GM23338 (cell line): ENCODE measurements at places on chromosomes 11 and 22. TPM values are rescaled to one million over a fixed set of nuclear protein-coding genes. Genes with fewer than 3 reads are reported as not detected.

OR52N4 gene
- not detected in 2 replicates for polyA plus RNA-seq

KCNQ1OT1 gene
- polyA plus RNA-seq, result 0.89 and 1.5 TPM in 2 replicates

GGT5 gene
- not detected in 2 replicates for polyA plus RNA-seq

KDM4E gene
- not detected in 2 replicates for polyA plus RNA-seq

ACCSL gene
- polyA plus RNA-seq, result not detected in 2 replicates

KCNJ11 gene
- polyA plus RNA-seq, result 0.89 and 2.2 TPM in 2 replicates

PRR33 gene
- polyA plus RNA-seq, result not detected in 2 replicates

TSPAN18 gene
- 5.8 and 6.0 TPM in 2 replicates for polyA plus RNA-seq

OR2AG2 gene
- 0.11 and 0.26 TPM in 2 replicates for polyA plus RNA-seq

ZBTB16 gene
- 0.29 and 0.78 TPM in 2 replicates for polyA plus RNA-seq

RAB39A gene
- 3.6 and 4.5 TPM in 2 replicates for polyA plus RNA-seq

OR56A4 gene
- 0.16 and 0.23 TPM in 2 replicates for polyA plus RNA-seq

SLC22A12 gene
- polyA plus RNA-seq, result not detected in 2 replicates

MB gene
- polyA plus RNA-seq, result 0.64 TPM in 1 of 2 replicates, not detected in the other

TRIM49 gene
- 0.12 TPM in 1 of 2 replicates, not detected in the other for polyA plus RNA-seq

CD248 gene
- polyA plus RNA-seq, result 2.4 and 2.7 TPM in 2 replicates

KRTAP5-1 gene
- polyA plus RNA-seq, result not detected in 2 replicates

NNMT gene
- 0.21 and 0.40 TPM in 2 replicates for polyA plus RNA-seq

FZD4 gene
- 1.4 and 1.5 TPM in 2 replicates for polyA plus RNA-seq

FOLH1 gene
- polyA plus RNA-seq, result 0.23 and 0.32 TPM in 2 replicates

MMP13 gene
- not detected in 2 replicates for polyA plus RNA-seq

REXO2 gene
- polyA plus RNA-seq, result 237 and 245 TPM in 2 replicates

DERL3 gene
- 16.6 and 19.5 TPM in 2 replicates for polyA plus RNA-seq

MOGAT2 gene
- not detected in 2 replicates for polyA plus RNA-seq

TMPRSS5 gene
- polyA plus RNA-seq, result not detected in 2 replicates

SLCO2B1 gene
- 0.03 TPM in 1 of 2 replicates, not detected in the other for polyA plus RNA-seq

SNX32 gene
- polyA plus RNA-seq, result 1.2 and 2.4 TPM in 2 replicates

DNAJB7 gene
- polyA plus RNA-seq, result 0.40 and 0.63 TPM in 2 replicates

RASD2 gene
- 1.2 and 1.5 TPM in 2 replicates for polyA plus RNA-seq

PANX3 gene
- polyA plus RNA-seq, result not detected in 2 replicates

DSCAML1 gene
- polyA plus RNA-seq, result 0.28 TPM in 1 of 2 replicates, not detected in the other

DKK3 gene
- polyA plus RNA-seq, result 14.8 and 16.8 TPM in 2 replicates

P2RY2 gene
- polyA plus RNA-seq, result 0.40 and 0.63 TPM in 2 replicates

LRP4 gene
- 6.0 and 6.4 TPM in 2 replicates for polyA plus RNA-seq

SCGB1D2 gene
- polyA plus RNA-seq, result not detected in 2 replicates

GRAP2 gene
- not detected in 2 replicates for polyA plus RNA-seq

LRP5 gene
- 26.9 and 38.3 TPM in 2 replicates for polyA plus RNA-seq

LINC01488 gene
- polyA plus RNA-seq, result not detected in 2 replicates

CTSW gene
- 0.17 TPM in 1 of 2 replicates, not detected in the other for polyA plus RNA-seq

BTBD18 gene
- 0.29 and 0.31 TPM in 2 replicates for polyA plus RNA-seq
